ENCODE measurements at places on chromosomes 2 and 18.

GRCh38 chr2:233638836-233639235 lies 2.6 kb downstream of the UGT1A10 start:
- no peak for DNase-seq

GRCh38 chr2:68766376-68766845 lies 31.8 kb downstream of the ARHGAP25 start:
- peak; percentile 24 for DNase-seq

- DNase-seq, result no peak
Measured at GRCh38 chr2:237055386-237056100, 30.1 kb upstream of the COPS8 start.

- no peak for DNase-seq
Measured at GRCh38 chr2:57908736-57909161, 137.9 kb upstream of the VRK2 start.

- DNase-seq, result no peak
Measured at GRCh38 chr2:222713002-222713401, 41.5 kb downstream of the MOGAT1 start.

- no peak for DNase-seq
Measured at GRCh38 chr2:181198183-181198864, 217.9 kb downstream of the UBE2E3 start.

DNA sequence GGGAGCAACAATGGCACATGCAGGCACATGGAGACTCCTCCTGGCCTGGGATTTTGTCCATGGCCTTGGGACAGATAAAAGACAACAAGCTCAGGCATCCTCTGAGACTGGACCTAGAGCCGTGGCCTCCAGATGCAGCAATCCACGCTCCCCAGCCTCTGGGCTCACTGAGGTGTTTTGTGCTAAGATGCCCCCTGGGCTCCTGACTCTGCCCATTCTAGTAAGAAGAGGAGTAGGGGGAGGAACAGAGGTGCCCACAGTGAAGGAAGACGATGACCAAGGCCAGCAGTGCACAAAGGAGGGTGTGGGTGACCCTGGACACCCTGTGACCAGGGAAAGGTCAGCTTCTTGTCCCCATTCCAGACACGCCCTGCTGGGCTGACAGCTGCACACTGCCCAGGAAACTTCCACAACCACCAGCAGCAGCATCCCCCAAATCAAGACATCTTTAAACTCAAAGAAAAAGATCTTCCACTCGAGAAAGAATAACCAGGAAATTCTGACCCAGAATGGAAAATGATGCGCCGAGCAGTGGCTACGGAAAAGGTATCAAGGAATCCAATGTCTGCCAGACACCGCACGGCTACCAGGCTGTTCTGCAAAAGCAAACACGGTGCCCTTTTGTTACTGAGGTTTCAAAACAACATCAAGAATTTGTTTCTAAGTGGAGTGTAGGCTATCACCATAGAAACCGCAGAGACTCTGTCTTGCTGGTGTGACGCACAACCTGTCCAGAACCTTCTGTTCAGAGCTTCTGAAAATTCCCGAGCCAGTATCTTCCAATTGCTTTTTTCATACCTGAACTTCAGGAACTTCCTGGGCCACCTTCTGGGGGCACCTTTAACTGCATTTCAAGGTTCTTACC lies 65.5 kb downstream of the ZNF516 start:
- no peak for DNase-seq

DNA sequence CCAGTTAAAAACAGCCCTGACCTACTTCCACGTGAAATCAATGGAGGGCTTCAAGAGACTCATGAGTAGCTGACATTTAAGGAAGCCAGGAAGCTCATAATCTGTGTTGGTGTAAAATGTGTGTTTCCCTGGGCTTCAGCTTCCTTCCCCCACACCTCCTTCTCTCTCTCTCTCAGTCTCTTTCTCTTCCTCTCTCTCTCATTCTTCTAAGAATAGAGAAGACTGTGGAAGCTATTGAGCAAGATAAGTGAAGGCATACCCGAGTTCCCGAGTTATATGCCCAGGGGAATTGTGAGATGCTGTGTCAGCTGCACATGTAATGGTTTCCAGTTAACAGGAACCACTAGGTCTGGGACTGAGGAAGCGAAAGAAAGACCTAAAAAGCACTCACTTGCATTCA lies 199.4 kb downstream of the NYAP2 start:
- no peak for DNase-seq

GRCh38 chr2:240638512-240639160 lies 13.4 kb downstream of the GPR35 start:
- no peak for DNase-seq

DNA sequence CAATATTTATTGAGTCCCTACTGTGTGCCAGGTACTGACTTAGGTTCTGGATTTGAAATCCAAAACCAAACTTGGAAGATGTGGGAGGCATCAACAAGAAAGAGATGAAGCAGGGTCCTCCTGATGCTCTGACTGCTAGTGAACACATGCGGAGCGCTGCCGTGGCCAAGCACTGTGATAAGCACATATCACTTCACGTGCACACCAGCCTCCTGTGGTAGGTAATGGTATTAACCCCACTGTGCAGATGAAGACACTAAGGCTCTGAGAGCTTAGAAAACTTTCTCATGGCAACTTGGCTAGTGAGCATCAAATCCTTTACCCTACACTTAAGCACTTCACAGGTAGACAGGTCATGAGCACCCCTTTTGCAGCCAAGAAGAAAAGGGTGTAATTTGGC lies 216.1 kb downstream of the HAUS1 start:
- DNase-seq, result no peak

DNA sequence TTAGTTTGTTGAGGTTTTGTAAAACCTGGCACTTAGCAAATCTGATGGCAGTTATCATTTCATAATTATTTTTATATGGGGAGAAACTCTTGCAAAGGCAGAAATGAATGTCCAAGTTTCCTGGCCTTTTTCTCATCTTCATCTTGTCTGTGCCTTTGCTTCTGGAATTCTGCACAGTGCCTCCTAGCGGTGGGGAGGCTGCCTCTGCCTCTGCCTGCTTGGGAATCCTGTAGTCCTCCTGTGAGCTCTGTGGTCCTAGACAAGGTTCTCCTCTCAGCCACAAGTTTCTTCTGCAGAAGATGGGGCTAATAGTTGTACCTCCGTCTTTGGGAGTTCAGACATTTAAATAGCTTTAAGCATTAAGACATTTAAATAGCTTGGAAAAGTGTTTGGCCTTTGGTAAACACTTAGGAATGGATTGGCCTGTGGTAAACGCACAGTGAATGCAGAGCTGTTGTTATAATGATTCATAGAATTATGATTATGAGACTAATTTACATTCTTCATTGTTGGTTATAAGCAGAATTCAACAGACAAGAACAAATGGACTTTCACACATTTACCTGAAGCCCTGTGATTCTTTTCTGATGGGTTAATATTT lies 101.2 kb downstream of the ZNF236 start:
- no peak for DNase-seq

- no peak for DNase-seq
Measured at GRCh38 chr2:109692013-109692743, 78.0 kb downstream of the SOWAHC start.

GRCh38 chr2:232269867-232270266 lies 108.7 kb upstream of the ALPP start:
- no peak for DNase-seq

DNA sequence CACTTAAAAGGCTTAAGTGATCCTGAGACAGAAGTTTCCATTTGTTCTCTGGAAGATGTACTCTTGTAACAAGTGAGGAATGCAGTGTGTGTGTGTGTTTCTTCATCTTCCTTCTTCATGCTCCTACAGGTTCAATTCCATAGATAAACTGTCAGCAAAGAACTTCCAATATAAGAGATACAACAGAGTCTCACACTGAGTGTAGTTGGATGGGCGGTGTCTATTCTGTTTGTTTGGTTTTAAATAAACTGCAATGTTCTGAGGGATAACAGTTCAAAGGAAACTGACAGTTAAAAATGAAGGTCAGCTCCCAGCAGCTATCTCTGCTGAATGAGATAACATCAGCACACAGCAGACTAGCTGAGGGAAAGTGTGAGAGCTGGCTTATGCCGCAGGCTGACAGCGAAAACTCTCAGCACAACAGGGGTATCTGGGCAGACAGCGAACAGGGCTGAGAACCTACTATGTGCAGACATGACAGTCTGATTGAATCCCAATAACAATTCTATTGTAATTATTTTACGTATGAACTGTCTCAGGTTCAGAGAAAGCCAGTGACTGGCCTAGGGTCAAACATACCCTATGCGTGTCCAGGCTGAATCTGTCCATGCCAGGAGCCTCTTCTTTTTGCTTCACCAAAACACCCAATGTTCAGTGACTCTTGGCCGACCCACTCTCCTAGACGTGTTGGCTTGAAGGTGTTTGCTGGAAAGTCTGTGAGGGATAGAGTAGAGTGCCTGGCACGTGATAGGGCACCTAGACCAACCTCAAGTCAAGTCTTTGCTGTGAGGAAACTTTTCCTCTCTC lies 201.9 kb upstream of the TRIB2 start:
- DNase-seq, result no peak

- no peak for DNase-seq
Measured at GRCh38 chr2:189129971-189130370, 49.6 kb downstream of the COL5A2 start.

DNA sequence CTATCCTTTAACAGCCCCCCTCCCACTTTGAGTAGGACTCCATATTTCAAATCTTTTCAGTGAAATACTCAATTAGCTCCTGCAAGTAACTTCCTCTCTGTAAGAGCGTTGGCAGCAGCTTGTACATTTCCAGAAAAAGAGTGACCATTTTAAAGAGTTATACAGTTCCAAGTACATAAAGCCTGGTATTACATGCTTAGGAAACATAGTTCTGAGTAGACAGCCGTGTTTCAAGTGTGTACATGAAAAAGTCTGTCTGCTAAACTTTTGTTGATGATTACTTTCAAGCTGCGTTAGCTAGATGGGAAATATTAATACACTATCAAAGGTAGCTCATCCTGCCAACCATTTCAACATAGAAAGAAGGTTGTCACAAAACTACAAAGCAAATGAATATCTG lies 112.8 kb downstream of the ZNF521 start:
- no peak for DNase-seq

- DNase-seq, result no peak
Measured at GRCh38 chr2:183149489-183149888, 25.2 kb downstream of the NUP35 start.

GRCh38 chr2:83015035-83015715 lies 1443.9 kb downstream of the SUCLG1 start:
- no peak for DNase-seq

DNA sequence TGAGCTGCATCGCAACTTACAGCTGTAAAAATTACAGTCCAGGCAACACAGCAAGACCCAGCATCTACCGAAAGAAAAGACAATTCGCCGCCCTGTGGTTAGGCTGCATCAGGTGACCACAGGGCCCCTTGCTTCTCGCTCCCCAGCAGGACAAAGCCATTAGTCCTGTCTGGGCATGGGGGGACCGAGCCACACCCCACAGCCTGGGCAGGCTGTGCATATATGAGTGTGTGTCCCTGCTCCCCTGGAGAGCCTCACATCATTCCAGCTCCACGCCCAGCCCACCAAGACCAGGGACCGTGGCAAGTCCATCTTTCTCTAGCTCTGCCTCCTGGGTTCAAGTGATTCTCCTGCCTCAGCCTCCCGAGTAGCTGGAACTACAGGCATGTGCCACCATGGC lies 33.9 kb downstream of the SNORC start:
- DNase-seq, result no peak

GRCh38 chr2:233384015-233384414 lies 29.7 kb downstream of the DGKD start:
- no peak for DNase-seq

DNA sequence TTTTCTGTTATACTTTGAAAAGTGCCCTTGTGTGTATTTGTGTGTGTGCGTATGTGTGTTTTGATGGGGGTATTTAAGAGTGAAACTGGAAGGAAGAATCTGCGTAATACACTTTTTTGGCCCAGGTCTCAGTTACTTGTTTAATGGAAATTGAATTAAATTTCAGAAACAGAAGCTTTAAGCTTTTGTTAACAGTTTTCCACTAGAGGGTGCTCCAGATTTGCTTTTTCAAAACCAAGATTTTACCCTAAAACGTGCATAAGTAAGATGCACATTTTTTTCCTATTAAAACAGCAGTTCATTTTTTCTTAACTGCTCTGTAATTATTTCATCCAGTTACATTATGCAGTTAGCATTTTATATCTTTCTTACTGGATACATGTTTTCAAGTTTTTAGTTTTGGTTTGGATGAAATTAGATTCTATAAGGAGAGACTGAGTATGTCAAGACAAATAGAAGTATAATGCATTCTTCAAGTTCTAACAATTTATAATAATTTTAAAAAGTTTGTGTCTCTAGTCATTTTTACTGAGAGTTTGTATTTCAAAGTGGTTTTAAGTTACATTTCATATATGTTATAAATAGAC lies 97.2 kb downstream of the PIK3C3 start:
- no peak for DNase-seq

DNA sequence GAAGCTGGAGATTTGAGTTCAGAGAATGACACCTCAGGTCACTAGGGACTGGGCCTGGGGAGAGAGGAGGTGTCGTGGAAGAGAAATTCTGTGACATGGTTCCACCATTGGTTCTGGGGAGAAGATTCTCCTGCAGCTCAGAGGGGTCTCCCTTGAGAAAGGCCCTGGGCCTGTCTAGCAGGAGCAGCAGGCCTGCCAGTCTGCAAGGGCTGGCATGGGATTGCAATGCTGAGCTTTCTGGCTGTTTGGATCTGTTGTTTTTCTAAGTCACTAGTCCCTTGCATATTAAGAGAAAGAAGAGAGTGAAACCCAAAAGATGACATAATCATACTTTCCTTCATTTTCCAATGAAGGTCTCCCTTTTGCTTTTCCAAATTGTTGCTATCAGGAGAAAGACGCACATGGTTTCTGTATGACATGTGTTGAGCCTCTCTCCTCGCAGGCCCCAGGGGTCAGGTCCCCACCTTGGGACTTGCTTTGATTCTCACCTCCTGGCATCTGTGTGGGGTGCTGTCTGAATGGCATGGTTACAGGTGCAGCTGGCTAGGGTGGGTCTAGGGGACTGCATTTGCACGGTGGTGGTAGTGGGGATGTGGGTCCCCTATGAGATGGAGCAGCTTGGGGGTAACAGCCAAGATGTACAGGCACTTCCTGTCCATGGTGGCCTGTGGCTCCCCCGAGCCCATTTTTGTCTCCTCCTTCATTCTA lies 117.8 kb downstream of the GLI2 start:
- no peak for DNase-seq

DNA sequence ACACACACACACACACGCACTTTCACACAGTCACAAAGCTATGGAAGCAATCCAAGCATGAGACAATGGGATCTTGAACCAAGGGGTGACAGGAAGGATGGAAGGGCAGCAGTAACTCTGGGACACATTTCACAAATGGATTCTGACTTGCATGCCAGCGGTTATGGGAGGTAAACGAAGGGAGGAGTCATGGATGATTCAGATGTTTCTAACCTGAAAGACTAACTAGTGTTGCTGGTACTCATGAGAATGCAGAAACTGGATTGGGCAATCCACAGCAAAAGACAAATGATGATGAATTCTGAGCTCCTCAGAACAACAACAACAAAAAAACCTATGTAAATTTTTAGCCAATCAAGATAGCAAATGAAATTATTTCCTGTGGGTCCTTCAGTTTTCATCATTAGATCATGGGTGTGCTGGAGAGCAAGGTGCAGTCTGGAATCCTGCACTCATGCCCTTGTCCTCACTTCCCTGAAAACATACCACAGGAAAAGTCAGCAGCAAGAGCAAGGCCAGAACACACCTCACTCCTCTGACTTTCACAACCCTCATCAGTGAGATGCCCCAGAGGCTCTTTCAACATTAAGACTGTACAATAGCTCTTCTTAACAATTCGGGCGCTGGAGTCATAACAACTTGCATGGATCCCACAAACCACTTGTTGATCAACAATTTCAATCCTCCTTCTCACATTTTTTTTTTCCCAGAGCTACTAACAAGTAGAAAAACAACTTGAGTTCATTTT lies 32.6 kb downstream of the ABCA12 start:
- DNase-seq, result no peak
